AML-193 (cell line): ENCODE measurements at places on chromosomes 2 and 18.

DNA sequence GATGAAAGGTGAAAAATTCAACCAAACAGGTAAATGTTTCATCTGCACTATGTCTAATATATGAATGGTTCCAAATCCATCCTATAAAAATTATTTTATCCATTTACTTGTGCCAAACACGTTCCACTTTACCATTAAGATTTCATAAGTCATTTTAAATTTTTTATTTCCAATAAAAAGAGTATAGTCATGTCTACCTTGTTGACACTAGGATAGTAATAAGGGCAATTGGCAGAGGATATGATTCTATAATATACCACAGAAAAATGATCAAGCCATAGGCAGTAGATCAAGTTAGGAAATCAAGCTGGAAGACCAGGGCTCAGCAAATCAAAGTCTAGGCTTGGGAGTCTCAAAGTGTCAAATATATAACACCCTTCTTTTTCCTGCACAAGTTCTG is 384.3 kb downstream of the METTL4 start:
- no peak for DNase-seq

GRCh38 chr18:35949903-35950627 is 22.4 kb upstream of the RMP24 start:
- DNase-seq, result peak; percentile 9

DNA sequence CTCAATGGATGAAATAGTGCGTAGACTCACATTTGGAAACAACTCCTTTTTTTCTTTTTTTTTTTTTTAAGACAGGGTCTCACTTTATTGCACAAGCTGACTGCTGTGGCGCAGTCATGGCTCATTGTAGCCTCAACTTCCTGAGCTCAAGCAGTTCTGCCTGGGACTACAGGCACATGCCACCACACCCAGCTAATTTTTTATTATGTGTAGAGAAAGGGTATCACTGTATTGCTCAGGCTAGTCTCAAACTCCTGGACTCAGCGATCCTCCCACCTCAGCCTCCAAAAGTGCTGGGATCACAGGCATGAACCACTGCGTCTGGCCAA is 17.4 kb downstream of the HAT1 start:
- DNase-seq, result peak; percentile 10

DNA sequence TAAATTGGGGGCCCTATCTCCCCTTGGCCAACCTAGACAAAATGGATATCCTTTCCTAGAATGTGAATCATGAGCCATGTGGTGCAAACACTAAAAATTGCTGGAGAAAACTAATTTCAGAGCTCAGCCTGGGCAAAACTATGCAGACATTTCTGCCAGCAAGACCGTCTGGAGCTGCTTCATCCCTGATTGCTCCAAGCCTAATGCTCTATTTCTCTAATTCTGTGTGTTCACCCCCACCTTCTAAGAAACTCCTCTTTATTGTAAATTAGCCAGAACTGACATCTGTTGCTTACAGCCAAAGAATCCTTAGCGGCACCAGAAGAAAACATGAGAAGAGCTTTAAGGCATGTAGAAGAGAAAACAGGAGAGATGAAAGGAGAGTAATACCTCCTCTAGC is 337.7 kb upstream of the CHAC2 start:
- no peak for DNase-seq

DNA sequence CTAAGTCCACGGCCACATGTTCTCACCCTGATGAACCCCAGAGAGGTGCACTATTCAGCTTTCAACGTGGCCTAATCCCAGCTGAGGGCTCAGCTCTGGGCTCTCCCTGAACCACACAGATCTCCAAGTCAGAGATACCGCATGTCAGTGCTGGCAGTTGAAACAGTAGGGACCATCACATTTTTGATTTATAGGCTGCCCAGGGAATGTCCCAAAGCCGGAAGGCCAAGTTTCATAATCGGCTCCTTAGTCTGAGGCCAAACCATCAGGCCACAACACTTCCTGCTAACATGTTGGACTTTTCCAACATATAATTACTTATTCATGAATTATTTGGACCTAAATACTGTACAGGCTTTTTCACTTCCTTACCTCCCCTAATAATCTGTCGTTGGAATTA is 91.9 kb upstream of the KLHL29 start:
- no peak for DNase-seq

GRCh38 chr2:232411901-232412629 is 5.4 kb downstream of the ALPG start:
- no peak for DNase-seq

DNA sequence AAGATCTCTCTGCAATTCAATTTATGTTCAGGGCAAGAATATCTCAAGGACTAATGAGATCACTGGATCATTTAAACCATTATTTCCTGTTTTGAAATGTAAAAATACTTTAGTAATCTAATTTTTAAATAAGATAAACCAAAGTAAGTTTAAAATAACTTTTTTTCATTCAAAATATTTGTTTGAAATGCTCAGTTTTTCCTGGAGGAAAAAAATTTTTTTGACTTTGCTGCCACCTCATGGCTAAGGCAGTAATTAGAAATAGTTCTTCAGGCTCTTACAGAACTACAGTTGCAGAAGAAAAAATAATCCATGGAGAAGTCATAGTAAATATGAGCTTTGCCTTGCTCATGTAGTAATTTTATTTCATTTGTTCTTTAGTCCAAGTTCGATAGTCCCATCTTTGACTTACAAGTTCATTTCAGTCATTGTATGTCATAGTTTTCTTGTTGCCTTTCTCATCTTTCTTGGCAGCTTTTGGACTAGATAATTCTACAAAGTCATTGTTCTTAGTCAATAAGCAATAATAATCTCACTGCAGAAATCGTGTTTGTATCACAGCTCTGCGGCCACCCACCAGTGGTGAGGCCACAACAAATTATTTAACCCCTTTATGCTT is 127.4 kb downstream of the DPP4 start:
- DNase-seq, result peak; percentile 27

- DNase-seq, result no peak
These were observed 189.7 kb upstream of the REV1 start for GRCh38 chr2:99679518-99679917.

GRCh38 chr2:171509945-171510731 is 12.1 kb upstream of the CYBRD1 start:
- no peak for DNase-seq

GRCh38 chr18:27110319-27110718 is 74.8 kb downstream of the CHST9 start:
- no peak for DNase-seq

DNA sequence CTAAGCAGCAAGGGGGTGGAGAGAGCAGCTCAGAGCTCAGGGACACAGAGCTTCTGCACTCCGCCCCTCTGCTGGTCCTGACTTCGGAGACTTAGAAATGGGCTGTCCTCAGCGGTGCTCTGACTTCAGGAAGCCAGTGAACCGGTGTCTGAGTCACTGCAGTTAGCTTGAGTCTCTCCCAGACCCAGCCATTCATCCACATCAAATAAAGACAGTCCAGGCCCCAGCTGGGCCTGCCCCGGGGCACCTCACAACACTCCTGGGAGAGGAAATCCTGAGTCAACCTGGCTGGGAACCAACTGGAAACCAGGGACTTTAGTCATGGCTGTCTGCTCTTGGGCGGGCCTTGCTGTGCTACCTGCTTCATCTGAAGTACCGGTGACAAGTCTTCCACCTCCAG is 5.4 kb upstream of the ITGB6 start:
- no peak for DNase-seq

- DNase-seq, result no peak
These were observed 76.3 kb downstream of the R3HDM1 start for GRCh38 chr2:135607561-135607960.

DNA sequence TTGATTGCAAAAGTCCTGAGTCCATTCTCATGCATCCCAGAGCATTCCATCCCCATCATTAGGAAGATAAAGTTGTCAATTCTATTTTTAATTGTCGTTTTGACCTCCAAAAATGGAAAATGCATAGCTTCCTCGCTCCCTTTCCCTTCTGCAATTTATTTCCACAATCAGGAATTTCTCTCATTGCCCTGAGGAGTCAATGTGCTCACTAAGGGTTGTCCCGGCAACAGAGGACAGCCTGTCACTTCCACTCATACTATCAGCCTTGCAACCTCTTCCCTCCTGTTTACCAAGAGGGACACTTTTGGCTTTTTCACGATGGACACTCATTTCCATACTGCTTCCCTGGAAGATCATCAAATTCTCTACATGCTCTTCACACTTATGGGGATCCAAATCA is 164.8 kb downstream of the MYO5B start:
- no peak for DNase-seq

GRCh38 chr2:144683107-144683753 is 163.3 kb upstream of the ZEB2 start:
- no peak for DNase-seq

DNA sequence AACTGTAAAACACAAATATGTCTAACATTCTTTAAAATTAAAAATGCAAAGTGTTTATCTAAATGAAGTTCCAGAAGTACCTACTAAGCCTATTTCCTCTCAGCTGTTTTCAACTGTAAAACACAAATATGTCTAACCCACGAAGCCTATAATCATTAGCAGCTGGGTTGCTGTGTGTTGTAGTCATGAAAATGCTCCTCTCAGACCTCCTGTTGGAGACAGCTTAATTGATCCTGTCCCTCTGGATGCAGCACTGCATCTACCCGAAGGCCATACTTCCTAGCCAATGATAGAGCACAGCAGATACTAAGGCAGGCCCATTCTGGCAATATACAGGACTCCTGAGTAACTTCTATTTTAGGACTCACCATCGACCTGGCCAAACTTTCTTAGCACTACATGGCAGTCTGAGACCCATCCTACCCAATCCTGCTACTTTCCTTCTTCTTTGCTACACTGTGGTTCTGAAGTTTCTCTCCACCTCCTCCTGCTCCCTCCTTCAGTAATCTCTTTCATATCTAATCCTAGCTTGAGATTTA is 92.5 kb upstream of the RBBP8 start:
- DNase-seq, result no peak

DNA sequence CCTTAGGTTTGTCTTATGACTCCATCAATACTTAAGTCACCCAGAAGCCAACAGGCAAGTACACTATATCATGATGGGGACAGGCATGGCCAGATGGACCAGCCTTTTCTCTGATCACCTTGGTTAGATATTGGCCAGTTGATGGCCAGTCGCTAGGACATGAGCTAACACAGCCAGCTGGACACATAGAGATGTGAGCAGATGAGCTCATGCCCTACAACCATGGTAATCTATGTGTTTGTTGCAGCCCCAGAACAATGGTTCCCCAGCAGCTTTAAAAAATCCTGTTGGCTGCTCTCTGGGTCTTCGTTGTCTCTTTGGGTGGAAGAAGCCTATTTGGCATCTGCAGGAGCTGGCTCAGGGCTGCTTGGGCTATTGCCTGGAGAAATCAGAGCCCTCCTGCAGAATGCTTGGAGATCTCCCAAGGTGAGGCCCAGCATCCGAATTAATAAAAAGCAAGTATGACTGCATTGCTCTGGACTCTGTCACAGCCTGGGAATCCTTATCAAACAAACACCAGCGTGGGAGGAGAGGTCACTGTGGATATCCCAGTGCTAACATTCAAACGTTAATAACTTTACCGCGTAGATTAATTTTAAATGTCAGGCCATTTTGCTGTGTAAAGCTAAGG is 62.3 kb upstream of the KLHL29 start:
- no peak for DNase-seq
